Activated CD8-positive, alpha-beta memory T cell treated with anti-CD3 and anti-CD28 coated beads for 1 hour (primary cell): ENCODE measurements at places on chromosomes 16 and 17.

- DNase-seq: no peak
Measured at GRCh38 chr16:79310710-79311109, 289.8 kb downstream of the MAF start.

DNA sequence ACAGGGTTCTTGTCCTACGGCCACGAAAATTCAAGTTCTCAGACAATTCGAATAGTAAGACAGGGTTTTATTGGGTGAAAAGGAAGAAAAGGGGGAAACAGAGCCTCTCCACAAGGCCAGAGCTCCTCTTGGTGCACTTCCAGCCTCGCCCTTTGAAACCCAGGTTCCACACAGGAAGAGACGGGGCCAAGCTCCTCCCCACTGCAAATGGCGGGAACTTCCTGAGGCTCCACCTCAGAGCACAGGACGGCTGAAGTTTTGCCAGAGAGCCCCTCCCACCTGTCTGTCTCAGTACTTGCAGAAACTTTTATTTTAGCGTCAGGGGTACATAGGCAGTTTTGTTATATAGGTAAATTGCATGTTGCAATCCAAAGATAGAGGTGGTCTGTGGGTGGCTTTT lies 165.7 kb upstream of the CDH8 start:
- DNase-seq: no peak

DNA sequence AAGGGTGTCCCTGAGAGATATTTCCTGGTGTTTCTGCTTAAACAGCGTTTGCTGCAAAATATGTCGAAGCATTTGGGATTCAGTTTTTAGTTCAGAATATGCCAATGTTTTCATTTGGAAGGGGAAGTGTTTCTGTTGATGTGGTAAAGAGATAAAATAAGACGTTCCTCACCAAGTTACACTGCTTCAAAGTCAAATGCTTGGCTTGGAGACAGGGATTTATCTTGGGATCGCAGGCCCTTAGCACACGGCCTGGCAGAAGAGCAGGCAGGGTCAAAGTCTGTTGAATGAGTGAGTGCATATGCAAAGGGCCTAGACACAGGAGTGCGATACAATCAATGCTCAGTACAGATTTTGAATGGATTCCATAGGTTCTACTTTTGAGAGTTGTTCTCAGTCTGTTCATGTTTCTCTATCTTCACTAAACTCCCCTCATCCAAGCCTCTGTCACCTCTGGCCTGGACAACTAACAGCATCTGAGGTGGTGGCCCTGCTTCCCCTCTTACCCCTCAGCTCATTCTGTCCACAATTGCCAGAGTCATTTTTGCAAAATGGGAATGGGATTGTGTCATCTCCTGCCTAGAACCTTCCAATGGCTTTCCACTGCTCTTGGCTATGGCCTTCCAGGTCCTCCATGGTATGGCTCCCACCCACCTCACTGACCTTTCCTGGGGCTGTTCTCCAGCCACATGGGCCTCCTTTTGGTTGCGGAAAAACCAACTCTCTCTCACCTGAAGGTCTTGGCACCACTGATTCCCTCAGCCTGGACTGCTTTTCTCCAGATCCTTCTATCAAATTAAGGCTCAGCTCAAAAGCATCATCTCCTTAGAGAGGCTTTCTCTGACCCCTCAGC lies 3.2 kb downstream of the DEXI start:
- no peak for DNase-seq

- DNase-seq: no peak
Measured at GRCh38 chr16:2252806-2253148, 1.4 kb upstream of the ECI1 start.

GRCh38 chr17:41864498-41864835 lies 756 bp downstream of the KLHL11 start:
- DNase-seq: peak; percentile 40

- no peak for DNase-seq
Measured at GRCh38 chr17:40551091-40551878, 14.0 kb downstream of the CCR7 start.

DNA sequence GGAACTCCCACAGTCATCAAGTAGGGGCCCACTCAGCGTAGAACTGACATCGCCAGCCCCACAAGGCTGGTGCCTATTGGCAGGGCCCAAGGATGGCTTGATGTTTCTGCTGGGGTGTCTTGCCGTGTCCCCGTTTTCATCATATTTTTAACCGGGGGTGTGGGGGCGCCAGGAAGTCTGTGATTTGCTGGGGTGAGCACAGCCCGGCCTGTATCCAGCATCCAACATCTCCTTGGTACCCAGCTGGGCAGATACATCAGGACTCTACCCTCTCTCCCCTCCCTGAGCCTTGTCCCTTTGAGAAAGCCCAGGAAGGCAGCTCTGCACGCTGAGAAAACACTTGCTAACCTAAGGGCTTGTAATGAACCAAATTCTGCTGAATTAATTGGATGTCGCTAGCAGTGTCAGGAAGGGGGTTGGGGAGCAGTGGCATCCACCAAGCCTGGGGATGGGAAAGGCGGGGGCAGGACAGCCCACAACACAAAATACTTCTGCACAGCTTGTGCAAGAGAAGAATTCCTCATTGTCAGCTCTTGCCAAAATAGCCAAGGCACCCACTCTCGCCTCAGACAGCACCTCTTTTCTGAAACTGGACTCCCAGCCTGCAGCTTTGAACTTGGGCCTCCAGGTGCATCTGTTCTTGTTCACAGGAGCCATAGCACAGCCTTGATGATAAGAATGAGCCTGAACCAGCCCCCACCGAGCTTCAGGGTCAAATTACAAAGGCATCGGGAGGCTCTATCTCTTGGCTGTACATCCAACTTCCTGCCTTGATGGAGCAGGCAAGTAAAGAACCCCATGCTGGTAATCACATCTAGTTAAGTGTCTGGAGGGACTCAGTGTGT lies 63.7 kb upstream of the LYRM9 start:
- no peak for DNase-seq

- no peak for DNase-seq
Measured at GRCh38 chr17:37117373-37118142, 168.8 kb downstream of the AATF start.

DNA sequence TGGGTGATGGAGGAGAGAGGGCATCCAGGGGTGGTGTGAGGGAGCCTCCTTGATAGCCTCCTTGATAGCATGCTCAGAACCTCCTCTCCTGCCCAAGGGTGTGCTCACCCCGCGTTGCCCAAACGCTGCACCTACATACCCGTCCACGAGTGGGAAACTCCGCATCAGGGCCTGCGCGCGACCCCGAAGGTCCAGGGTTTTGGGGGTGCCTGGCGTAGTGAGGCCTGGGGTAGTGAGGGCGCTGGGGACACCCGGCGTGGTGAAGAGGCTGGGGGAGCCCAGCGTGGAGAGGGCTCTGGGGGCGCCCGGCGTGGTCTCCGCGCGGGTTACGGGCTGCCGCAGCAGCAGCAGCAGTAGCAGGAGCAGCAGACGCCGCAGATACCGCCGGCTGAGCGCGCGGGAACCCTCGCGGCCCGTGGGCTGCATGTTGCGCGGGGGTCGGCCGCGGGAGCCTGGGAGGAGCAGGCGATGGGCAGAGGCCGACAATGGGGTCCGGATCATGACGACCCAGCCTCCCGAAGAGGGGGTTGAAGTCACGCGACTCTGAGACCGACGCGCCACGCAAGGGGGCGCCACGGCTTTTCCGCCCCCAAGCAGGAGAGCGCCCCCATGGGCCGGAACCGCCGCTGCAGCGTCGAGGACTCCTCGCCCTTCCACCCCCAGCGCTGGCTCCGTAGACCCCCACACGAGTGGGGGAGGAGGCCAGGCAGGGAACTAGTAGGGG lies at the start of gene DPEP3:
Gene DPEP3 (minus strand): TSS at position 545 of the 724 bp plus-strand sequence. CDS start 119 bp downstream, at position 426.
- DNase-seq: no peak

GRCh38 chr17:70478902-70479301 lies 309.6 kb downstream of the KCNJ2 start:
- DNase-seq: no peak

GRCh38 chr17:37100231-37100630 lies 151.5 kb downstream of the AATF start:
- no peak for DNase-seq
